ENCODE measurements at places on chromosomes 12 and 14.

- peak; percentile 83 for DNase-seq
Measured at GRCh38 chr14:88013750-88014349, 8.9 kb downstream of the GPR65 start.

- DNase-seq: no peak
Measured at GRCh38 chr12:116736962-116737773, 701 bp downstream of the SPRING1 start.

GRCh38 chr12:109160433-109160832, 44.0 kb downstream of the ACACB start:
- DNase-seq: no peak

DNA sequence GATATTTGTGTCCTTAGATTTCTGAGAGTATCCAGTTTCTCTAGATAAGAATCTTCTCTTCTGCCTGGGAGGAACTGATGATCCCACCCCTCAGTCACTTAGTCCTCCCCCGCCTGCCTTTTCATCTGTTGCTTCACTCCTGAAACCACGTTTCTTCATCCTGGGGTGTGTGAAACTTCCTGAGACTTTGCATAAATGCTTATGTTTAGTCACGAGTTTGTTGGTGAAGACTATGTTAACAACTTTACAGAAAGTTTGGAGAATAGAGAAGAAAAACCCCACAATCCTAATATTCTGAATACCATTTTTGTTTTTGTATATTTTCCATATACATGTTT, 33.2 kb downstream of the MARK3 start:
- DNase-seq: no peak

DNA sequence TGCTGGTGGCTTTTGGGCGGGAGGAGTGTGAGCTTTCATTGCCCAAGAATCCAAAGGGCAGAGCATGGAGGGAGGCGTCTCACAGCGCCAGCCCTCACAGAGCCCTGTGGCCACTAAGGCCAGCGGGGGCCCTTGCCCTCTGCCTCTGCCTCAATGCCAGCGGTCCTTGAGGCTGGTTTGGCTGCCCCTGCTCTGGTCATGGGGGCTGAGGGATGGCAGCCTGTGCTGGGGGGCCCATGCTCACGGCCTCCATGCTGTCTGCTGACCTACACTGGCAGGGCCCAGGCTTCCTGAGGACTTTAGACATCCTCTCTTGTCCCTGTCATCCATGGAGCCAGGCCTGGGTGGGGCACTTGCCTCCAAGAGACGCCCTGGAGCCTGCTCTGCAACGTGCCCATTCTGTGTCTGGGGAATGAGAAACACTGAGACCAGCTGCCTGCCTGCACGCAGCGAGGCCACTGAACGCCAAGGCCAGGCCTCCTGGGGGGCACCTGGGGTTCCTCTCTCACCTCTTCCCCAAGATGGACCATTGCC, 143.4 kb downstream of the KIF26A start:
- no peak for DNase-seq

GRCh38 chr12:109286252-109286651, 22.8 kb downstream of the FOXN4 start:
- DNase-seq: no peak

DNA sequence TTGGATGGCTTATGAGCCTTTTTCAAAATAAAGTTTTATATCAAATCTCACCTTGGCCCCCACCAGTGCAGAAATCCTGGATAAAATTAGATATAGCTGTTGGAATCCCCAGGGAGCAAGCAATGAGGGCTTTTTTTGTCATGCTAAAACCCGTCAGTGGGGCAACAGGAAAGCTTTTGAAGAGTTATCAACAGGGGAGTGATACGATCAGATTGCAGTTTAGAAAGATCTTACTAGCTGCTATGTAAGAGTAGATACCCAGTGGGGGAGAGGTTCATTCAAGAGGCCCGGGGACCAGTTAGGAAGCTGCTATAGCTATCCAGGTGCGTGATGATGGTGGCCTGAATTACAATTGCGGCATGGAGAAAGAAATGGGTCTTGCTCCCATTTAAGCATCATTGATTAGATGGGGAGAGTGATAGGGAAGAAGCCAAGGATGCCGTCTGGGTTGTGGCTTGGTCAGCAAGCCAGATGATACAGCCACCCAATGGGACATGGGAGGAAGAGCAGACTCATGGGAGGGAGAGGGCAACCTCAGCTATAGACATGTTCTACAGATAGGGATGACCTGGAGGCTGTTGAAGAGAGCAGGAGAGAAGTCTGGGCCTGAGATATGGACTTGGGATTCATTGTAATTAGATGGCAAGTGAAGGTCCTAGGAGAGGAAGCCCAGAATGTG, 272.4 kb downstream of the DPF3 start:
- no peak for DNase-seq

- peak; percentile 9 for DNase-seq
Measured at GRCh38 chr12:80314741-80315140, 129.3 kb upstream of the PTPRQ start.

DNA sequence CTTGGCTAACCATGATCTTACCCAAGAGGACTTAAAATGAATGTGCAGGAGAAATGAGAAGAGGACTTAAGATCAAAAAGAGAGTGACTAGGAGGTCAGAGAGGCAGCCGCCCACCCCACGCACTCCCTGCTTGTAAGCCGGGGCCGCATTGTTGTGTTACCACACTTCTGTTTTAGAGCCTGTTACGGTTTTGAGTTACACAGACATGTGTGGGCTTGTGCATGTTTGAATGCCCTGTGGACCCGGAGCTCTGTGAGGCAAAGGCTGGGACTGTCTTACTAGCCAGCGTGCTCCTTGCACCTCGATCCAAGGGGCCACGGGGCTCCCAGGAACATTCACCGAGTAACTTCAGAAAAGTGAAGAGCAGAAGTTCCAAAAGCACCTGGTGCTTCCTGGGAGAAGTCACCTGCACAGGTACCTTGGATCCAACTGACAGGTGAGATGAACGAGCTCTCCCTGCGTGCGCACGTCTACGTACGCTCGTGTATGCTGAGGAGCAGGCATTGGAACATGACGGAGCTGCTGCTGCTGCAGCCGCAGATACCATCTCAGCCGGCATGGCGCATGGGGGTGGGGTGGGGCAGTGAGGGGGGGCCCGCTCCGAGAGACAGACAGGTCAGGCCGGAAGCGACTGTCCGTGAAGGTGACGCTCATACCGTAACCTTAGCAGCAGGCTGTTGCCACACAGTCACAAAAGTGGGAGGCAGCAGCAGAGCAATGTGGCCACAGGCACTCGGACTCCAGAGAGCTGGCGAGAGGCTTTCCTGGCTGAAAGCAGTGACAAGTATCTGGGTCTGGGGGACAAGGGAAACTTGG, 23.7 kb downstream of the SFSWAP start:
- DNase-seq: no peak

DNA sequence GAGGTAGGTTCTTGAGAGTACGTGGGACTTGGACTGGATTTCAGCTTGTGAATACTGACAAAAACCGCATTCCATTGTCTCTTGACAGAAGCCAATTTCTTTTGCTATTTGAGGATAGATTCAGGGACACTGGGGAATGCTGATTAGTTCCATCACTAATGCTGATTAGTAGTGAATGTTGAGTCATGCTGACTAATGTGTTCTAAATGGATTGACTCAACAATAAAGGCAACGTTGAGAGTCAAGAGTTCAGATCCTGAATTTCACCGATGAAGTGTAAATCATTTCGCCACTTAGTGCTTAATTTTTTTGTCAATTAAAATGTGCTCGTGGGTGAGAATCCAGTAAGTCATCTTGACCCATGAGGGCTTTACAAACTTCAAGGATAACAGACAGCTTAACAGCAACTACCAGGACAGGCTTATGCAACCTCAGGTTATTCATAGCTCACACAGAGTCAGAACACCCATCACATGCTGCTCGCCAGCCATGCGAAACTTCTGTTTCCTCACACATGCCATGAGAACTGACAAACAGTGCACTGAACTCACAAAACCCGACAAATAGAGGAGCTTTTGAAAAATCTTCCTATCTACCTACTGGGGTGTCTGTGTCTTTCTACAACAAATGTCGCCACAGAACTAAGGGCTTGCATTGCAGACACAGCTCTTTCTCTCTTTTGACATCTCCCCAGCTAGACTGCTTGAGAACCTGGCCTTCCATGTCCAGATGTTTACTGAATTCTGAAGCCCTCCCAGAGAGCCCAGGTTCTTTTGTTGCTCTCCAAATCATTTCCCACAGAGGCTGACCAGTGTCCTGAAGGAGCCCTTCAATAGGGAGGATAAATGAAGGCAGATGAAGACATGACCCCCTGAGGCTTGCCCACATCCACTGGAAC, 316.4 kb downstream of the ZFP36L1 start:
- DNase-seq: no peak

- DNase-seq: no peak
Measured at GRCh38 chr14:70988452-70988851, 81.2 kb downstream of the PCNX1 start.

DNA sequence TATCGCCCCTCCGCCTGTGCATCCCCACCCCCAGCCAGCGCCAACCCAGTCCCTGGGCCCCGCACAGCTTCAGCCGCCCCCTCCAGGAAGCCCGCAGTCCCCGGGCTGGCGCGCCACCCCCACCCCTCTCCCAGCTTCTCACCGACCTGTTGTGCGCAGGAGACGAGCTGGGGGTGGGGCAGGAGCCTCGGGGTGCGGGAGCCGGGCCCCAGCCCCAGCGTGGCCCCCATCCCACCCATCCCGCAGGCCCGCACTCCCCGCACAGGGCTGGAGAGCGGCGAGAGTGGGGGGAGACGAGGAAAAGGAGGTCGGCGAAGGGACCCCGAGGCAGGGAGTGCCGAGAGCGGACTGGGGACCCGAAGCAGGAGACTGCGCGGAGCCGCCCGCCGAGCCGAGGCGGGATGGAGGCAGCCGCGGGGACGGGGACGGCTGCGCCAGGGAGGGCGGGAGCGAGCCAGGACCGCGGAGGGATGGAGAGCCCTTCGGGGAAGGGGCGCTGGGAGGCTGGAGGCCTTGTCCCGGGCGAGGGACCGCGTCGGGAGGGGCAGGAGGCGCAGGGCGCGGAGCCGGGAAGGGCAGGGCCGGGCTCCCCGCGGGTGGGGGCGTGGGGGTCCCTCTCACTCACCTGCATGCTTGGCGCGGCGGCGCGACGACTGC, 498 bp downstream of the PIANP start:
- no peak for DNase-seq

DNA sequence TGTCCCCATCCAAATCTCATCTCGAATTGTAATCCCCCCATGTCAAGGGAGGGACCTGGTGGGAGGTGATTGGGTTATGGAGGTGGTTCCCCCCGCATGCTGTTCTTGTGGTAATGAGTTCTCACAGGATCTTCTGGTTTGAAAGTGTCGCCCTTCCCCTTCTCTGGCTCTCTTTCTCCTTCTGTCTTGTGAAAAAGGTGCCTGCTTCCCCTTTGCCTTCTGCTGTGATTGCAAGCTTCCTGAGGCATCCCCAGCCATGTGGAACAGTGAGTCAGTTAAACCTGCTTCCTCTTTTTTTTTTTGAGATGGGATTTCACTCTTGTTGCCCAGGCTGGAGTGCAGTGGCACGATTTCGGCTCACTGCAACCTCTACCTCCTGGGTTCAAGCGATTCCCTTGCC, 104.0 kb downstream of the CCDC91 start:
- DNase-seq: no peak

- no peak for DNase-seq
Measured at GRCh38 chr12:110024051-110024450, 24.3 kb downstream of the C12orf76 start.

DNA sequence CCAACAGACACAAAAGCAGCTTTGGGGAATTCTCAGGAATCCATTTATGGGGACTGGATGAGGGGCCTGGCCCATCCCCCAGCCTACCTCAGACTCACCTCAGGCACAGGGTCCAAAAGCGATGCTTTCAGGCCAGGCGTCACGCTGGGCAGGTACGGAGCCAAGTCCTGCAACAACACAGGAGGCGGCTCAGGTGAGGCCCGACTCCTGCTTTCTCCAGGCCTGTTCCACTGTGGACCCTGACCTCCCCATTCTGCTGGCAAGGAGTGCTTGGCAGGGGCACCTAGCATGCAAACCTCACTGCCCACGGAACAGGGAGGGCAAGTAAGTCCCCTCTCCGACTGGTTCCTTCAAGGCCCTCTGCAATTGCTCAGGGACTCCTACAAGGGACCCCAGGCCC, 28.6 kb upstream of the RAB35 start:
- DNase-seq: no peak
